Mammary microvascular endothelial cell (primary cell): ENCODE measurements at places on chromosomes 7 and 10. TPM values are rescaled to one million over a fixed set of nuclear protein-coding genes. Genes with fewer than 3 reads are reported as not detected.

The DNAH11 gene
- 4.6 and 8.5 TPM in 2 replicates for total RNA-seq

The GATA3 gene
- under 0.01 and 0.39 TPM in 2 replicates for total RNA-seq

The UNCX gene
- not detected in 2 replicates for total RNA-seq

The LBX1 gene
- total RNA-seq, result not detected in 2 replicates

The CYP17A1 gene
- total RNA-seq, result not detected in 2 replicates

The CYP3A4 gene
- not detected in 2 replicates for total RNA-seq

The BICC1 gene
- 0.15 TPM in 1 of 2 replicates, not detected in the other for total RNA-seq

The INA gene
- 1.1 and 1.6 TPM in 2 replicates for total RNA-seq

The FGFBP3 gene
- 0.15 and 0.33 TPM in 2 replicates for total RNA-seq

The DYNC1I1 gene
- total RNA-seq, result 0.89 and 1.2 TPM in 2 replicates

The UBE3C gene
- total RNA-seq, result 72.5 and 76.3 TPM in 2 replicates

The CDH23 gene
- total RNA-seq, result not detected in 2 replicates

The CALML5 gene
- total RNA-seq, result not detected in 2 replicates

The DNAJC12 gene
- total RNA-seq, result 0.39 and 0.53 TPM in 2 replicates

The ANKRD1 gene
- total RNA-seq, result 749 and 785 TPM in 2 replicates

The FXYD4 gene
- total RNA-seq, result not detected in 2 replicates

The MSRB2 gene
- total RNA-seq, result 11.1 and 12.3 TPM in 2 replicates

The MYOZ1 gene
- not detected in 2 replicates for total RNA-seq

The ELAPOR2 gene
- 39.5 and 44.4 TPM in 2 replicates for total RNA-seq

The OPN1SW gene
- not detected in 2 replicates for total RNA-seq

The PRSS37 gene
- total RNA-seq, result not detected in 2 replicates

The ANK3 gene
- 2.6 and 3.1 TPM in 2 replicates for total RNA-seq

The PTPN20 gene
- total RNA-seq, result not detected in 2 replicates

The STN1 gene
- total RNA-seq, result 30.7 and 30.9 TPM in 2 replicates

The TUBAL3 gene
- 0.07 and 0.20 TPM in 2 replicates for total RNA-seq

The CLCN1 gene
- total RNA-seq, result not detected in 2 replicates

The CALCR gene
- total RNA-seq, result not detected in 2 replicates

The STEAP4 gene
- not detected in 2 replicates for total RNA-seq

The WEE2 gene
- total RNA-seq, result not detected in 2 replicates
